ENCODE measurements at places on chromosomes 6 and 20. TPM values are rescaled to one million over a fixed set of nuclear protein-coding genes. Genes with fewer than 3 reads are reported as not detected.

DNA sequence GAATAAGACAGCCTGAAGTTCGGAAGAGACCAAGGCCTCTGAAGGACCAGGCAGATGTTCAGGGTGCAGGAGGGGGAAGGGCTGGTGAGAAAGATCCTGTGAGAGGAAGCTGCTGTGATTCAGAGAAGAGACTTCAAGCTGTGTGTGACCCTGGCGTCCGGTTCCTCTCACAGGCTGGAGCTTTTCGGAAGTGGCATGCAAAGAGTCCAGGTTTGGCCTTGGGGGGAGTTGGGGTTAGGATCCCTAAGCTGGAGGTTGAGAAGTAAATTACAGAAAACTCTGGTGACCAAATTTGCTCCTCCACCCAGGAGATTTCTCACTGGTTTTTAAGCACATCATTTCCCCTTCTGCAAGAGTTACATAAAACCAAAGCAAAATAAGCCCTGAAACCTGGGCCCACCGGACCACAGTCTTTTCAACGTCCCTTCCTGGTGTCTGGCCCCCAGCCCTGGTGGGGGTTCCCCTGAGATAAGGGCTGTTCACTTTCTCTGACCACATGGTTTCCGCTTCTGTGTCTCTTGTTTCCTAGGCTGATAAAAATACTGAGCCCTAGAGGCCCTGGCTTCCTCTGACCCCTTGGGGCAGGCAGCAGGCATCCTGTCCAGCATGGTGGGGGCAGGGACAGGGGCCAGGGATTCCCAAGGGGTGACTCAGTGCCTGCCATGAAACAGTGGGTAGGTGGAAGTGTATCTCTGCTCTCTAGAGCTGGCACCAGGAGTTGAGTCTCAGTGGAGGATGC is 12.0 kb upstream of the LTA start:
- H3K27me3 ChIP-seq: no peaks in the 10 kb centered on the region
- no peak for DNase-seq
- H3K36me3 ChIP-seq: peaks cover 50% of the 10 kb centered on the region
- H3K27ac ChIP-seq: peak overlapping the region; percentile 15
- H3K4me3 ChIP-seq: no peak overlapping the region

DNA sequence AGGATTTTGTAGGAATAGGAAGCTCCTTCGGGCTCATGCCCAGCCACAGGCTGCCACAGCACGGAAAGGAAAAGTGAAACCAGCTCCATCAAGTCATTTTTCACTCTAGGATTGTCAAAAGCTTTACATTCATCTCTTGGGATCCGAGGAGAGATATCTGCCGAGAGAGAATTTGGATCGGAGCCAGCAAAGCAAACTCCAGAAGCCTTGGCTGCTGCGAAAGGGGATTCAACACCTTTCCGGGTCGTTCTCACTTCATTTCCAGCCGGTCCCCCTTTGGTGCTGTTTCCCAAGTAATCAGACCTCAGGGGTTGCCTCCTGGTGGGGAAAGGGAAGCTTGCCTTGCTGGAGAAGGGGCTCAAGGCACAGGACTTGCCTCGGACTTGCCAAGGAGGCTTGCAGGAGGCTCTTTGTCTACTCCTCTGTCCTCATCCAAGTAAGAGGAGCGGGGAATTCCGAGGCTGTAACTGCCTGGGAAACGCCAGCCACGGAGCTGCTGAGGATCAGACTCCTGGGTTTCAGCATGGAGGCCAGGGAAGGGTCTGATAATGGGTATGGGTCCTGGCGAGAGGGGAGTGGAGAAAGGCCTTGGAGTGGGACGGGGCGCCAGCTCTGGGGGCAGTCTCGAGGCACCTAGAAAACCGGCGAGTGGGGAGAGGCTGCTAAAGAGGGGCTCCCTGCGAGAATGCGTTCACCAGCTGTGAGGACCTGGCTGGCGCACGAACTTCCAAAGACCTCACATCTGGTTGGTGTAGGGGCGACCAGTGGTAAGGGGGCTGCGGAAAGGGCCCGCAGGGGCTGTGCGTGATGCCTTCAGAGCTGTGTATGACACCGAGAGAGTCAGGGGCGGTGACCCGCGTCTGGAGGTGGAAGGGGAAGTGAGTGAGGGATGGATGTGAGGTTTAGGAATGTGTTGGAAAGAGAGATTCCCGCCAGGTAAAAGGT is 702 bp downstream of the ETV7 start:
- no peaks in the 10 kb centered on the region for H3K36me3 ChIP-seq
- H3K27me3 ChIP-seq: peaks cover 38% of the 10 kb centered on the region
- H3K4me1 ChIP-seq: peaks cover 27% of the 10 kb centered on the region
- H3K4me3 ChIP-seq: peak overlapping the region; percentile 53

- H3K4me1 ChIP-seq: peaks cover 40% of the 10 kb centered on the region
- H3K4me3 ChIP-seq: no peak overlapping the region
- peaks cover 2% of the 10 kb centered on the region for H3K27me3 ChIP-seq
- H3K36me3 ChIP-seq: peaks cover 9% of the 10 kb centered on the region
- no peak for DNase-seq
Measured at GRCh38 chr20:63376283-63377250, 15.4 kb upstream of the CHRNA4 start.

GRCh38 chr6:139699335-139699734 is 324.9 kb upstream of the CITED2 start:
- H3K27me3 ChIP-seq: no peaks in the 10 kb centered on the region
- no peaks in the 10 kb centered on the region for H3K4me1 ChIP-seq
- DNase-seq: no peak
- H3K4me3 ChIP-seq: no peak overlapping the region
- H3K36me3 ChIP-seq: no peaks in the 10 kb centered on the region

DNA sequence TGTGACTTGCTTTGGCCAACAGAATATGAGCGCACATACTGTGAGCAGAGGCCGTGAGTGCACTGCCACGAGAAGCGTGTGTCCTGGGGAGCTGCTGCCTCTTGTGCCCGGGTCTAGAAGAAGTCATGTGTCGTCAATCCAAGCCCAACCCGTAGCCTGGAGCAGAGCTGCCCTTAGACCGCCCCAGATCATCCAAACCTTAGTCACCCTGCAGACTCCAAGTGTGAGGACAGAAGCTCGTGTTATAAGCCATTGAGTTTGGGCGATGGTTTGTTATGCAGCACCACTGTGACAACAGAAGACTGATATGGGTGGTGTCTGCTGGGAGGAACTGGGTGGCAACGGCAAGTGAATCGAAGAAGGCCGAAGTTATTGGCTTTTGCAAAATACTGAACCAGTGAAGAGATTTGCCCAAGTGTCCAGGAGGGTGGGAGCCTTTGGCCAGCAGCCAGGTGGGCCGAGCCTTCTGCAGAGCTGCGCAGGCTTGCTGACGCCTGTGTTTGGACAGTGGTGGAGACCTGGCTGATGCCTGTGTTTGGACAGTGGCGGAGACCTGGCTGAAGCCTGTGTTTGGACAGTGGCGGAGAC is 101.3 kb upstream of the SULF2 start:
- no peak overlapping the region for H3K27ac ChIP-seq
- no peaks in the 10 kb centered on the region for H3K4me1 ChIP-seq
- H3K4me3 ChIP-seq: no peak overlapping the region
- DNase-seq: no peak

GRCh38 chr20:1898482-1899240 is 3.5 kb downstream of the SIRPA start:
- H3K36me3 ChIP-seq: peaks cover 10% of the 10 kb centered on the region
- DNase-seq: no peak
- H3K27me3 ChIP-seq: peaks cover 4% of the 10 kb centered on the region
- H3K4me3 ChIP-seq: no peak overlapping the region

- no peak overlapping the region for H3K27ac ChIP-seq
- peaks cover 38% of the 10 kb centered on the region for H3K36me3 ChIP-seq
- no peak overlapping the region for H3K4me3 ChIP-seq
- H3K4me1 ChIP-seq: no peaks in the 10 kb centered on the region
- DNase-seq: no peak
- no peaks in the 10 kb centered on the region for H3K27me3 ChIP-seq
Measured at GRCh38 chr6:42692137-42692911, 30.1 kb downstream of the PRPH2 start.

DNA sequence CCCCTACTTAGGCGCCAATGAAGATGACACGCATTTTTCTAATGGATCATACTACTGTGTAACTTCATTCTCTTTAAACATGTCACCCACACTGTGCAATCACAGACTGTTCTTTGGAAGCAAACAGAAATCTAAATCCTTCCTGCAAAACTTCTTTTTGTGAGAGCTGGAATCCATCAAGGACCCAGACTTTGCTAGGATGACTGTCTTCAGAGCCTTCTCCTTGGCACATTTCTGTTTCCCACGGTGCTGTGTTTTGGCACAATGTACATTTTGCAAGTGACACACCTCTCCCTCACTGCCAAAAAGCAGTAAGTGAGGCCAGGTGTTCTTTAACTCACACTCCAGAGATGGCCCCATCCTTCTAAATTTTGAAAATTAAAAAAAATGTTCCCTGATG is 21.7 kb upstream of the TAGAP start:
- peaks cover 5% of the 10 kb centered on the region for H3K27me3 ChIP-seq
- H3K4me1 ChIP-seq: no peaks in the 10 kb centered on the region
- no peaks in the 10 kb centered on the region for H3K36me3 ChIP-seq

DNA sequence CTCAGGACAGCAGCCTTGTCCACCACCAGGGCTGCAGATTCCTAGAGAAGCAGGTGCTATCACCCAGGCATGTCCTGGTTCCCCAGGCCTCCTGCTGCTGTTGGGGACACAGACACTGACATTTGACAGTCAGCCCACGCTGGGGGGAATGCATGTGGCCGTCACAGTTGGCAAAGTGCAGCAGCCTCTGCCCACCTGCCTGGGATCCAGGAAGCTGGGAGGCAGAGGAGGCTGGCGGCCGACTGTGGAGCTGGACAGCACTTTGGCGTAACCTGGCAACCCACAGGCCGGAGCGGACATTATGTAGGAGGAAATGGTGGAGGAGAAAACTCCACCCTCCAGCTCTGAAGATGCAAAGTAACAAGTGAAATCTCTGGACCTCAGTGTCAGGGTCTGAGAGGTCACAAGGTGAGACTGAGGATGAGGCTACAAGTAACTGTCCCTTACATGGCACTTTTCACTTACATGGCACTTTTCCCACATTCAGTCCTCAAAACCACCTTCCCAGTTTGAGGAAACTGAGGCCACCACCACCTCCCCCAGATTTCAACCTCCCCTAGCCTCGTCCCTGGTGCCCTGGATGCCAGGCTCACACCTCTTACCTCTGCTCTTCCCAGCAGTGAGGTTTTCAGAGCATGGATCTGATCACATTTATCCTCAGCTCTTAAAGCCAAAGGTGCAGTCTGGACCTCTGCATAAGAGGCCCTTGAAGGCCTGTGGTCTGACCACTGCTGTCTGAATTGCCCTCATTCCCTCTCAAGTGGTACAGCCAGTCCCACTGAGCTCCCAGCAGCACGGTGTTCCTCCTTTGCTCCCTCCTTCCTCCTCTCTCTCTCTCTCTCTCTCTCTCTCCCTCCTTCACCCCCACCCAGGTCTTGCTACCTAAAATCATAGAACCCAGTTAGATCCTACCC is 8.7 kb downstream of the MAP1LC3A start:
- no peak overlapping the region for H3K4me3 ChIP-seq
- peaks cover under 1% of the 10 kb centered on the region for H3K4me1 ChIP-seq
- H3K36me3 ChIP-seq: peaks cover 50% of the 10 kb centered on the region
- DNase-seq: no peak
- H3K27me3 ChIP-seq: no peaks in the 10 kb centered on the region

- peaks cover 15% of the 10 kb centered on the region for H3K4me1 ChIP-seq
- no peak for DNase-seq
- H3K27me3 ChIP-seq: no peaks in the 10 kb centered on the region
- H3K36me3 ChIP-seq: no peaks in the 10 kb centered on the region
- no peak overlapping the region for H3K27ac ChIP-seq
Measured at GRCh38 chr6:6927521-6928361, 180.0 kb upstream of the RREB1 start.

GRCh38 chr6:65524232-65524631 is 182.8 kb downstream of the EYS start:
- no peak overlapping the region for H3K4me3 ChIP-seq
- no peaks in the 10 kb centered on the region for H3K36me3 ChIP-seq
- no peaks in the 10 kb centered on the region for H3K27me3 ChIP-seq
- no peak overlapping the region for H3K27ac ChIP-seq
- H3K4me1 ChIP-seq: no peaks in the 10 kb centered on the region

- no peak for DNase-seq
- H3K4me3 ChIP-seq: no peak overlapping the region
- no peaks in the 10 kb centered on the region for H3K4me1 ChIP-seq
- H3K27me3 ChIP-seq: no peaks in the 10 kb centered on the region
Measured at GRCh38 chr6:113281014-113281413, 576.1 kb upstream of the MARCKS start.

- no peaks in the 10 kb centered on the region for H3K27me3 ChIP-seq
- no peak overlapping the region for H3K4me3 ChIP-seq
- no peaks in the 10 kb centered on the region for H3K4me1 ChIP-seq
- H3K27ac ChIP-seq: no peak overlapping the region
Measured at GRCh38 chr6:2412731-2413130, 167.3 kb upstream of the GMDS start.

DNA sequence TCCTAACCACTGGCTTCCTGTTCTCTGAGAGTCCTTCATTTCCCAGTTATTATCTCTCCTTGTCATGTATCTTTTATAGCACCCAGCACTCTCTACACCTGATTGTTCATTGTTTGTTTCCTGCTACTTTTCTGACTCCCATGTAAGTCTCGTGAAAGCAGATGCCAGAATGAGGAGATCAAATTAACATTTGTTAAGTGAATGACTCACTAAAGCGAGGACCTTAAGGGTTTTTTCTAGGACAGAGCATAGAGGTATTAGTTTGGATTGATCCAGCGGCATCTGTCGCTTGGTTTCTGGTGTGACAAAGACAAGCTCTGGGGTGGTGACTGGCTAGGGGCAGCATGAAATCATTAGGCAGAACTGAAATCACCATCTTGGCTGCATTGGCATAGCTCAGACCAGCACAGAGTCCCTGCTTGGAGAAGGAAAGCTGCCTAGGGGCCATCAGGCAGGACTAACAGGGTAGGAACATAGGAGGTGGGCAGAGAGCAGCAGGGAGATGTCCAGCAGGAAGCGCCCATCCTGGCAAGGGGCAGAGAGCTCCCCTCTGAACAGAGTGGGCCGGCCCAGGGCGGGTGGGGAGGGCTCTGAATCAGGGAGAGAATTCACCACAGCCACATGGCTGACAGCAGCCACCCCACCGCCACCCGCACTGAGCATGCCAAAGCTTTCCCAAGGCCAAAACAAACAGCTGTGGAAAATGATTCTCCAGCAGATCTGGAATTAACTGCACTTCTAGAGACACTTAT is 97.1 kb upstream of the CEP85L start:
- no peaks in the 10 kb centered on the region for H3K36me3 ChIP-seq
- H3K27ac ChIP-seq: no peak overlapping the region
- no peaks in the 10 kb centered on the region for H3K4me1 ChIP-seq
- no peaks in the 10 kb centered on the region for H3K27me3 ChIP-seq
- H3K4me3 ChIP-seq: no peak overlapping the region

DNA sequence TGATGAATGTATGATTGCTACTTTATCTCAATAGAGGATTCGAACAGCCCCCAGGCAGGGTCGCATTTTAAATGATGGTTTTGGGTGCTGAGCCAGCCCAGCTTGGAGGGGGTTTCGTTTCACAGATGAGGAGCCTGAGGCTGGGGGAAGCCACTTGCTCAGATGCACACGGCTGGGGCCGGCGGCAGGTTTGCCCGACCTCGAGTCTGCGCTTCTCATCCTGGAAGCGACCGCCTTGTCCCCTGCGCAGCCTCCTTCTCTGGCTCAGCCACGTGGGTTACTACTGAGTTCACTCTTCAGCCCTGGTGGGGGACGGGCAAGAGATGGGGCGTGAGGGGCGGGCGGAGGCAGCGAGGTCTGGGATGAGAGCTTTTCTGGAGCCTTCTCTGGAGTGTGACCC is 25.3 kb downstream of the NTSR1 start:
- H3K27me3 ChIP-seq: peaks cover 9% of the 10 kb centered on the region
- no peaks in the 10 kb centered on the region for H3K36me3 ChIP-seq
- DNase-seq: no peak
- no peak overlapping the region for H3K4me3 ChIP-seq

The ATP9A gene
- 187 TPM for total RNA-seq

The PPARD gene
- total RNA-seq: 4.9 TPM

The LY6G5C gene
- total RNA-seq: 3.3 TPM

The FILIP1 gene
- total RNA-seq: 10.4 TPM

The SSTR4 gene
- total RNA-seq: 0.33 TPM

The RIMS4 gene
- 12.4 TPM for total RNA-seq

The MAS1 gene
- 0.06 TPM for total RNA-seq

The ADGRG6 gene
- total RNA-seq: 42.2 TPM

The ELOVL5 gene
- total RNA-seq: 65.0 TPM

The HCRTR2 gene
- 2.8 TPM for total RNA-seq
